Suppressor macrophage treated with lipopolysaccharide for 4 hours (primary cell): ENCODE measurements at places on chromosomes 6 and 20.

- DNase-seq: no peak
Observed at GRCh38 chr6:167233490-167233889, 57.6 kb upstream of the UNC93A start.

DNA sequence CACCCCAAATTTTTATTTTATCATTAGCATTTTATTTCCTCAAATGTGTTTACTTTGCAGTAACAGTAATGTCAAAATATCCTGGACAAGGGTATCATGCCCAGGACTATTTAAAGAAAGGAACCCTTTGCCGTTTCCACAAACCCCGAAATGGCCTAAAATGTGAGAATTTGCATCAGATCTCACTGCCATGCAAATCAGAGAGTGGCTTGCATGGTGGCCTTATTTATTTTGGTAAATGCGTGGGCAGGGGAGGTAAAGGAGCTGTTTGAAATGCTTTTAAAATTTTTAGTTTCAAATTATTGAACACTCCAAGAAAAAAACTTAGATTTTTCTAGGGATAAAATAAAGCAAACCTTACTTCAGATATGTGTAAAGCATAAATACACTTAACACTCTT is 43.8 kb downstream of the ADAT2 start:
- DNase-seq: no peak

DNA sequence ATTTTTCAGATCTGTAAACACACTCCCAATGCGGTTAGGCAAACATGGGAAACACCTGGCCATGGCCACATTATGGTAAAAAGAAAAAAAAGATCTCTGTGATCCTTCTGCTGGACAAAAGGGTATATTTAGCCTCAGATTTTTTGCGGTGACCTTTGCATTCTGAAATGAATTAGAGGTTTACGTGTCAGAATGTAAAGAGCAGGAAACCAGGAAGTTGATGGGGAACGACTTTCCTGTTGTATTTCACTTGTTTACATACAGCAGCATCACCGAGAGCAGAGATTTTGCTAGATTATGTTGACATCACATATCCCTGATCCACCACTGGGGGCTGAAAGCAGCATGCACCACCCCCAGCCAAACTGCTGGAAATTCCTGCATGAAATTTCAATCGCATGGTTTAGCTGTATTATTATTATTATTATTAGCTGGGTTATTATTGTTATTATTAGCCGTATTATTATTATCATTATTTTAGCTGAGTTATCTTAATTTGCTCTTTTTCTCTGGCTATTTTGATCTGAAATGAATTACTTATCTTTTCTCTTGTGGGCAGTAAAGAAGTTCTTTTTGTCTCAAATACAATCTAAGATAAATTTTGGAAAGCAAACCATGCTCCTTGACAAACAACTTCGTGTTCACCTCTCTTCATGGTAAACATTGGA is 189.4 kb downstream of the ZFP64 start:
- DNase-seq: no peak

DNA sequence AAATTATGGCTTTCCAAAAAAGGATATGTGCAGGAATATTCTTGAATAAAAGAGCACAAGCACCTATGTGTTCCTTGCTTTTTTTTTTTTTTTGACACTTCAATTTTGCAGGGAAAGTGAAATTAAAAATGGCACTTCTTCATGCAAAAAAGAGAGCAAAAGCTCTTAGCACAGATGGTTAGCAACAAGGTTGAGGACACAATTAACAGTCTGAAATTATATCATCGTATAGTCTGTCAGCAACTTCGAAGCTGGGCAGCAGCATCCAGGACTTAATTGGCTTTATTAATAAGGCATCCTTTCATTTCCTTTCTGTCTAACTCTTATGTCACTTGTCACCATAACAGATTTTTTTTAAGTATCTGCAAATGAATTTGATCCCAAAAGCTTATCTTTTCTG is 122.6 kb downstream of the FUT9 start:
- no peak for DNase-seq

- no peak for DNase-seq
Observed at GRCh38 chr6:41078101-41078500, 5.3 kb downstream of the NFYA start.
